ENCODE measurements at places on chromosomes 11 and 22.

DNA sequence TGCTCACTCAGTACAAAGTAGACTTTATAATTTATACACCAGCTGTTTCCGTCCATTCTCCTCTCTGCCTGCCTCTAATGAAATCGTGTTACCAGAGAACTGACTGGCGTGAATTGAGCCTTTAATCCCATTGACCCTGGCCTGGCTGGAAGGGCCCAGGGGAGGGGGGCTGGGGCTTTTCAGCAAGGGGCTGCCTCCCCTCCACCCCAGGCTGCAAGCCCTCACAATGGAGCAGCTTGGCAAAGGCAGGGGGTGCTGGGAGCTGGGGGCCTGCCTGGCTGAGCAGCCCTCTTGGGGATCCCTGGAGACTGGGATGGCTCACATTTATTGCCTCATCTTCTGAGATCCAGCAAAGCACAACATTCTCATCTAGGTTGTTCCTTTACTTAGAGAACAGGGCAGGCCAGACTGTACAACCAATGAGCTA is 25.8 kb upstream of the LMO1 start:
- DNase-seq, result no peak

DNA sequence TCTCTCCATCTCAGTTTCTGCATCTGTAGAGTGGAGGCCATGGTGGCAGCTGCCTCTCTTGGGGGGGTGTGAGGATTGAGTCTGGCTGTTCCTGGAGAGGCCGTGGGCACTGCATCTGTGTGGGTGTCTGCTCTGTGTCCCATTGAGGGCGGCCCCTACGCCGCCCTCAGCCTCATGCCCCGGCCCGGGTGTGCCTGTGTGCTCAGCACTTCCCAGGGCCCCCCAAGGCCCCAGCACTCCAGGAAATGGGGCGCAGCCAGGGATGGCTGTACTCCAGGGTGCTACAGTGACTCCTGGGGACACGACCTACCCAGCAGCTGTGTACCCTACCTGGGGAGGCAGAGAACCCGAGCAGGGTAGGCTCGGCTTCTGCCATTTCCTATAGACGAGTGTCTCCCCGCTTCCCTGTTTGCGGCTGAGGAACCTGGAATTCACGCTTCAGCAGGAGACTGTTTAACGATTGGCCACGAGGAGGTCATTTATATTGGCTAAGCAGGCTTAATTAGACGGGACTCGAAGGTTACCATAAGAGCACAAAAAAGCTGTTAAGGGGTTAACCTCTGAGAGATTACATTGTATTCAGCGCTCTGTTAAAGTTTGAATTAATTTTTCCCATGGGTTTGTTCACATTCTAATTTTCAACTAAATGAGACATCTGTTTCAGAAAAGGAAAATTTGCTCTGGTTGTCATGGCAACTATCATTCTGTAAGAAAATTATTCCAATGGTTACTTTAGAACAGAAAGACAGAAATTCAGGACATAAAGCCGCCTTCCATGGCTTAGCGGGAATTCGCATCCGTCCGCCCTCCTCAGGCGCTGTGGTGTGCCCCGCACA is 76.4 kb downstream of the MPPED1 start:
- DNase-seq, result no peak

GRCh38 chr11:125257751-125258150 is 93.2 kb downstream of the PKNOX2 start:
- no peak for DNase-seq

- no peak for DNase-seq
Observed at GRCh38 chr11:12173111-12173510, 62.7 kb downstream of the MICAL2 start.

DNA sequence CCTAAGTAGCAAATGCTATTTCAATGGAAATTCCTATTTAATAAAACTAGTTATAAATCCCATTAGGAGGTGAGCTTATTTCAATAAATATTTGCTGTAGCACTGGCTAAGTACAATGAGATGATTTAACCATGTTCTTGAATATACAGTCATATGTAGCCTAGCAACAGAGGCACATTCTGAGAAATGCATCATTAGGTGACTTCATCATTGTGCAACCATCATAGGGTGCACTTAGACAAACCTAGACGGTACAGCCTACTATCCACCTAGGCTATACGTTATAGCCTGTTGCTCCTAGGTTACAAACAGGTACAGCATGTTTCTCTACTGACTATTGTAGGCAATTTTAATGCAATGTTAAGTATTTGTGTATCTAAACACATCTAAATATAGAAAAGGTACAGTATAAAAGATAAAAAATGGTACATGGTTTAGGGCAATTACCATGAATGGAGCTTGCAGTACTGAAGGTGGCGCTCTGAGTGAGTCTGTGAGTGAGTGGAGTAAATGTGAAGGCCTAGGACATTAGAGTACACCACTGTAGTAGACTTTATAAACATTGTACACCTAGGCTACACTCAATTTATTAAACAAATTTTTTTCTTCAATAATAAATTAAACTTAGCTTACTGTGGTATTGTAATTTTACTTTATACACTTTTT is 350.1 kb downstream of the CASP12 start:
- DNase-seq, result no peak

DNA sequence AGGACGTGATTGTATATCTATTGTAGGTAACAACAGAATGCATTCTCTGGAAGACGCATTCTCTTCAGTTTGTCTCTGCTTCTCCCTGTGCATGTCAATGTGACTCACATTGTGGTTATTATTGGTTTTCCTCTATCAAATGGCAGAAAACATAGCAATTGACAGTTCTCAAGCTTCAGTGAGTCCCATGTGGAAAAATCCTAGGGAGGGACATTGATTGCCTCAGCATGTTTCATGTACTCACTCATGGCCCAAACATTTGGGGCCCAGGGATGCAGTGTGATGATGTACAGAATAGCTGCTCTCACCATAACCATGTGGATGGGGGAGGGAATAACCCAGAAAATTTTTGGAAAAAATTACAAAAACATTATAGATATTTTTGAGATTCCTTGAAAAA is 9.3 kb upstream of the ARL14EP start:
- DNase-seq, result no peak

DNA sequence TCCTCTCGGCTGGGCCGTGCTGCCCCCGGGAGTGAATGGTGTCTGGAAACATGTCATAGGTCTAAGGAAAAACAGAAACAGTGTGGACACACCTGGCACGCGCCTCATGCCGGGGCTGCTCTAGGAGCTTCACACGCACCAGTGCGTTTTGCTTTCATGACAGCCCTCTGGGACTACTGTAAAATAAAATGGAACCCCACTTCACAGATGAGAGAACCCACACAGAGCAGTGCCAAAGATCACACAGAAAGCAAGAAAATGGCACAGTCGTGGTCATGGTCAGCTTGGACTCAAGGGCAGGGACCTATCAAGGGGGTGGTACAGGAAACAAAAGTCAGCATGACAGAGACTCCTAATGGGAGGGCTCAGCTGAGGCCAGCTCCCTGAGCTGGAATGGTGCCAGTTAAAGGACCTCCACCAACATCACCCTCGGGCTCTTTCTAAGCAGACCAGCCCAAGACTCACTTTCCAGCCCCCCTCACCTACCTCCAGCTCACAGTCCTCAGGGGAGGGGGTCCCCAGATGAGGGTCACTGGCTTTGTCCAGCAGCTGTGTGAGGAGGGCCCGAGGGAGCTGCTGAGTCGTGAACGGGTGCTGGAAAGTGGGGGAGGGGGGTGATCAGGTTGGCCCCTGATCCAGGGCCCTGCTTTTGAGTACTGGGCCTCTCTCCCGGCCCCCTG is 3.3 kb downstream of the MAP4K2 start:
- peak; percentile 24 for DNase-seq

DNA sequence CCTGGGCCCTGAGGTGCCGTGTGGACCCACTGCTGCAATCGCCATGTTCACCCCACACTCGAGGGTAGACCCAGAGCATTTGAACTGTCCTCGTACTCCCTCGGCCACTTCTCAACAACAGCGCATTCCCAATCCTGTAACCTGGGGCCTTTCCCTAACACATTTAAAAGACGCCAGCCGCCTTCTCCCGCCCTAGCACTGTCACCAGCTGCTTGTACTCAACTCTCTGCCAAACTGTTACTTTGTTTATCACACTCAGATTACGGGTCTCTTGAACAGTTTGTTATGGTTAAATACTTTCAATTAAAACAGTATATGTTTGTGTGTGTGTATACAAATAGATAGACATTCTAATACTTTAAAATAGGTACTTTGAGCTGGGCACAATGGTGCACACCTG is 20.7 kb downstream of the CDKN1C start:
- DNase-seq, result no peak

DNA sequence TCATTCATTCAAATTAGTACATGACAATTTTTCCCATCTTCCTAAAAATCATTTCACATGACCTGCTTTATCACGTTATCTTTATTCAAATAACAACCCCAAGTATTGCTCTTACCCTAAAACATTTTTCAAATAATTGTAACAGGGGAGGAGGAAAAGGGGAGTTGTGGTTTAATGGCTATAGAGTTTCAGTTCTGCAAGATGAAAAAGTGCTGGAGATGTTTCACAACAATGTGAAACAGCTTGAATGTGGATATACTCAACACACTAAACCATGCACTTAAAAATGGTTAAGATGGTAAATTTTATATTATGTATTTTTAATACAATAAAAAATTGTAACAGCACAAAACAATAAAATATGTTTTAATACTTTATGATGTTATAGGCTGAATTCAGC is 161.6 kb upstream of the GUCY1A2 start:
- DNase-seq, result no peak

GRCh38 chr11:9200471-9200870 is 64.7 kb downstream of the DENND5A start:
- no peak for DNase-seq

DNA sequence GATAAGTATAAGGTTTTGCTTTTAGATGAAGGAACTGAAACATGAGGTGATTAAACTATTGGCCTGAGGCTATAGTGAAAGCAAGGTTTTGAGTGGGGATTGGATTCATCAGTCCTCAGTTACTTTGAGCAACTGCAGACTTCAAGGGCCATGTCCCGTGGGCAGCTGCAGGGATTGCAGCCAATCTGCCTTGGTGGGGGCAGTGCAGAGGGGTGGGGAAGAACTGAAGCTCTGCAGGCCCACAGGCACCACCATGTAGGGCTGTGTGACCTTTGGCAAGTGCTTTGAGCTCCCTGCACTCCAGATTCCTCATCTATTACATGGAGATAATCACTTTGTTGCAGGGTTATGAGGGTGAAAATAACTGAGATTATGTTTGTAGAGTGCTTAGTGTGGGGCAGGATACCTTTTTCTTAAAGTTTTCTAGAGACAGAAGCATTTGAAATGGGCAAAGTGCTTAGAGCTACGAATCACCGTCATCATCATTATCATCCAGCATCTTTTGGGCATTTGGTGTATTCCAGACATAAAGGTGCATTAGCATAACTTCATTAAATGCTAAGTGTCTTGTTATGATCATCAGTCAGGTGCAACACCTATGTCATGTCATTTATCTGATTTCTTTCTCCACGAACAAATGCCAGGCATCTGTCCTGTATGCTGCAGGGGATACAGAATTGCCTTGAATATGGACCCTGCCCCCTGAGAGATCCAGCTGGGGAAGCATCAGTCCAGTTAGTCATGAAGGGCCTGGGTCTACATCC is 72.1 kb upstream of the TENM4 start:
- no peak for DNase-seq

- DNase-seq, result no peak
Observed at GRCh38 chr22:37609240-37610152, 862 bp downstream of the GGA1 start.

GRCh38 chr11:130636722-130637464 is 188.4 kb downstream of the ADAMTS15 start:
- DNase-seq, result no peak

DNA sequence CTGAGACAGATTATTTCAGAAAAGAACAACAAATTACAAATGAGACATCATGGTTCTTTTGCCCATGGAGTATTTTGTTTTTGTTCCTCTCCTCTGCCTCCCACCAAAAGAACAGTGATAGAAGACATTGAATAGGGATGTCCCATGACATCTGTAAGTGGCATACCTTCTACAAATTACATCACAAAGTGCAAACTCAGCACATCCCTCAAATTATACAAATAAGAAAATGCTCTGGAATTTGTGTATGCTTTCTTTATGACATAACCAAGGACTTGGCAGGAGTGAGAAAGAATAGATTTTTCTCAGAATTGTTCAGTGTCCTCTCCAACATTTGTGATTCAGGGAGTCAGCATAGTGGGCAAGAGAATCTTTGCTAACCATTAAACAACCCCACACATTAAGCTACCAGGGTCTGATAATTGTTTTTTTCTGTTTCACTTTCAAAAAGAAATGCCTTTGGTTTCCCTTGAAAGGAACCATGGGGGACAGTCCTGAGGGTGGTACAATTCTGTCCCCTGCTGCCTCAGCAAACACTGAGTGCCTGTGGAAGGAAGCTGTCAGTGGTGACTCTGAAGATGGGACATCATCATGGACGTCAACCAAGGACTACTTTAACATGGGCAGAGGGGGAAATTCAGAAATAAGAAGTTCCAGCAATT is 430.3 kb downstream of the AASDHPPT start:
- DNase-seq, result no peak

DNA sequence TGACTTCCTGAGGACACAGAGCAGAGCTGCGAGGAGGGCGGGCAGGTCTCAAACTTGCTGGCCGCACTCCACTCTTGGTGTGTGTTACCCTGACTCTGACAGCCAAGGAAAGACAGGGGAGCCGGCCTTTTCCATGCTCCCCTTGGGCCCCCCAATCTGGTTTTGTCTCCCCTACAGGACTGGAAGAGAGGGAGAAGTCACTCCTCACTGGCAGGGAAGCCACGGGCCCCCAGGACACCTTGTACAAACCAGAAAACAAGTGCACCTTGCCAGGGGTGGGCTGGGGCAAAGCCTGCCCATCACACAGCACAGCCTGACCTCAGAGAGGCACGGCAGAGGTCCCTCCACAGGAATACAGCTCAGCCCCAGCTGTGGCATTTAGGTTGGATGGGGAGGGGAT is 20.2 kb downstream of the CBX7 start:
- no peak for DNase-seq

- no peak for DNase-seq
Observed at GRCh38 chr11:14956111-14956510, 16.0 kb downstream of the CALCA start.

GRCh38 chr22:31250740-31251600 is 38.9 kb downstream of the LIMK2 start:
- no peak for DNase-seq

DNA sequence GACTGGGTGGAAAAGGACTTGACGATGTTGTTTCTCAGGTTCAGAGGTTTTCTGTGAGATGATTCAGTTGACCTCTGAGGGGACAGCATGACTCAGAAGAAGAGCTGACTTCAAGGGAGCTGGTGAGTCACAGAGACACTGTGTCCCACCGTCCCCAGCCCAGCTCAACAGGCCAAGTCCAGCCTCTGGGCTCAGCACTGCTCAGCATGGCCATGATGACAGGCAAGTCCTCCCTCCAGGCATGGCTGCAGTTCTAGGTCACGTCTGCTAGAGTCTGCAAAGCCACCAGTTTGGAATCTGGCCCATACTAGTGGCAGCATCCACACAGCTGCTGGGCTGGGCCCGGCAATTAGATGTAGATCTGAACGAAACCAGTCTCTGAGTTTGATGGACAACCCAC is 12.9 kb downstream of the TRIM29 start:
- no peak for DNase-seq

- no peak for DNase-seq
Observed at GRCh38 chr22:19634226-19634975, 79.9 kb upstream of the SEPTIN5 start.

GRCh38 chr11:2302306-2302895 is 588 bp downstream of the TSPAN32 start:
- DNase-seq, result no peak

- no peak for DNase-seq
Observed at GRCh38 chr22:39355080-39355479, 5.3 kb downstream of the SYNGR1 start.

All from NCI-H345 (cell line).